Osteocyte (in vitro differentiated cells): ENCODE measurements at places on chromosomes 13 and 19. TPM values are rescaled to one million over a fixed set of nuclear protein-coding genes. Genes with fewer than 3 reads are reported as not detected.

DNA sequence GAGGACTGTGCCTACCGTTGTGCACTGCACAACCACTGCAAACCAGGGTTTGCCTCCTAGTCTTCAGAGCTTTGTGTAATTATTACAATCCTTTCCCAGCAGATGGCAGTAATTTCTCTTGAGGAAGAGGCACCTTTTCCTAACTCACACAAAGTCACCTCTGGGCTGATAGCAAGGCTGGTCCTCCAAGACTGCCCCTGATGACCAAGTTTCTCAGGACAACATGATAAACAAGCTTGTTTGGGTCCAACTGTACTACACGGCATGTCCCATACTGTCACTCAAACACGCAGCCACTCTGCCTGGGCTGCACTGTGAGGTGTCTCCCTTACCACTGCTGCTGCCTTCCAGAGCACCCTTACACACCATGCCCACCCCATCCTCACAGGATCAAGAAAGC is 39.3 kb downstream of the RFXAP start:
- no peak overlapping the region for H3K27ac ChIP-seq
- no peaks in the 10 kb centered on the region for H3K36me3 ChIP-seq
- no peak for DNase-seq
- H3K4me3 ChIP-seq, result no peak overlapping the region

- peak; percentile 89 for DNase-seq
- H3K4me1 ChIP-seq, result peaks cover 18% of the 10 kb centered on the region
- H3K27me3 ChIP-seq, result no peaks in the 10 kb centered on the region
- H3K36me3 ChIP-seq, result no peaks in the 10 kb centered on the region
- H3K4me3 ChIP-seq, result no peak overlapping the region
Measured at GRCh38 chr19:13633109-13633508, 126.8 kb upstream of the CACNA1A start.

DNA sequence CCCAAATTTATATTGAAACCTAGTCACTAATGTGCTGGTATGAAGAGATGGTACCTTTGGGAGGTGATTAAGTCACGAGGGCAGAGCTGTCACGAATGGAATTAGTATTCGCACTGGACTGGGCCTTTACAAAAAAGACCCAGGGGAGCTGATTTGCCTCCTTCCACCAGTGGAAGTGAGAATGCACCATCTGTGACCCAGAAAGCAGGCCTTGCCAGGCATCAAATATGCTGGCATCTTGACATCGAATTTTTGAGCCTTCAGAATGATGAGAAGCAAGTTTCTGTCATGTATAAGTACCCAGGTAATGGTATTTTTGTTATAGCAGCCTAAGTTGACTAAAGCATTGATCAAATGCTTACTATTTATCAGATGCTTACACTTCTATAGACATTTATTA is 373.6 kb downstream of the FGF14 start:
- no peak overlapping the region for H3K27ac ChIP-seq
- H3K4me3 ChIP-seq, result no peak overlapping the region
- peaks cover 6% of the 10 kb centered on the region for H3K4me1 ChIP-seq
- no peak for DNase-seq

DNA sequence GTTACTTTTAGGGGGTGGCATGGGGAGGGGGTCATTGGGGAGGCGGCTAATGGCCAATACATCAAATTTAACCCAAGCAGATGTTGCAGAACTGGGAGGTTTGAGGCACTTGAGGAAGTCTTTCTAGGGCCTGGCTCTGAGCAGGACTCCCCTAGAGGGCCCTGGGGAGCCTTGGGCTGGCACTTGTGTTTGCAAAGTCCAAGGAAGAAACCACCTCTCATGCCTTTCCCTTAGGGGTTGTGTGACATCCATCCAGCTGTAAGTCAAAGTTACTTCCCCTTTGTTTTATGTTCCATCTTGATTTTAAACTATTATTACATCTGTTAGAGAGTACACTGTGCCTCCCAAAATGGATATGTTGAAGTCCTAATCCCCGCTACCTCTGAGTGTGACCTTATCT is 159.9 kb downstream of the KATNAL1 start:
- DNase-seq, result no peak
- peaks cover 5% of the 10 kb centered on the region for H3K27me3 ChIP-seq
- no peak overlapping the region for H3K27ac ChIP-seq
- H3K4me1 ChIP-seq, result peaks cover 22% of the 10 kb centered on the region
- H3K36me3 ChIP-seq, result no peaks in the 10 kb centered on the region

The ONECUT3 gene
- not detected in 2 replicates for total RNA-seq

The CATSPERD gene
- not detected in 2 replicates for total RNA-seq

The CD70 gene
- 0.42 and 0.54 TPM in 2 replicates for total RNA-seq

The AZU1 gene
- 0.91 and 1.0 TPM in 2 replicates for total RNA-seq

The GRK1 gene
- 0.24 TPM in 1 of 2 replicates, not detected in the other for total RNA-seq
